NCI-H774 (cell line): ENCODE measurements at places on chromosomes 2 and 18.

DNA sequence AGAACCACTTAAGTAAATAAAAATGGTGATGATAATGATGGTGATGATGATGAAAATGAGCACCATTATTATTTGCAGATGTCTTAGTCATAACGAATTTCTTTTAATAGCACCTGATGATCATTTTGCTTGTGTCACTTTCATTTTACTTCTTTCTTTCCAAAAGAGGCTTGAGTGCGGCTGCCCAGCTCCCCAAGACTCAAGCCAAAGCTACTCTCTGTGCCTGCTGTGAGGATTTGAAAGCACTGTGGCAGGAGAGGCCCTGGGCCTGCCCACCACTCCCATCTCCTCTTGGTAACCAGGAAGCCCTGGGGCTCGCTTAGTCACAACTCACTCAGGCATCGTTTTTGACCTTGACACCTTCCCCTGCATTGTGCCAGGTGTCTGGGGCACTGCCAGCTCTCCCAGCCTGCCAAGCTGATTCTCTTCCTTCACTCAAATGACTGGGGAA is 41.2 kb downstream of the RPL37A start:
- DNase-seq = peak; percentile 75

DNA sequence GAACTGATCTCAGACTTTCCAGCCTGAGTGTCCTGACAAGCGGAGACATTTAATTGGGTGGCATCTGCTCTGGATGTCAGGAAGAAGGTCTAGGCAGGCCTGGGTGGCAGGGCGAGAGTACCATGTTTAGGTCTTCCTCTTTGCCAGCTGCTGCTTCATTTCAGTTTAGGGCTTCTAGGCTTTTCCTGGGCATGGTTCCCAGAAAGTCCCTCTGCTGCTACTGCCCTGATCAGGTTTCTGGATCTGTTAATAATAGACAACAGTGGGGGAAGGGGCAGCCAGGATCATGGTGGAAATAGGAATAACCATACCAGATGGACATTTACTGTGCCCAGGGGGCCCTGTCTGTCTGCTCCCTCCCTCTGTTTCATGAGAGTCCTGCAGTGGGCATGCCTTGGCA is 2.3 kb upstream of the PLCD4 start:
- DNase-seq = no peak

- no peak for DNase-seq
Measured at GRCh38 chr2:48717846-48718245, 37.7 kb downstream of the LHCGR start.

GRCh38 chr18:394987-395362 is 105.5 kb downstream of the COLEC12 start:
- DNase-seq = peak; percentile 62

DNA sequence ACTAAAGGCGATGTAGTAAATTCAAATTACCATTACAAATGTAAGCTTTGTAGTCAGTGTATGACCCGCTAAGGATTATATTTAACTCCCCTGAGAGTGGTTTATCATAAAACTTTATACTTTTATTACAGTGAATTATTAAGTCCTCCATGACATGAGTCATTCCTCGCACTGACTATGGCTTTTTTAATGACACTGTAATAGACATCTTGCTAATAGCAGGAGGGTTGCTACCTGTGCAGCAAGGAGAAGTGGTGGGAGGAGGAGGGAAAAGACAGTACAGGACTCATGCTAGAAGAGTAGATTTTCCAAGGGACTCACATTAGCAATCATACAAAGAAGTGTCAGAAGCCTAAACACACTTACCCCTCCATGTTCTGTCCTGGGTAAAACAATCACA is 556.1 kb downstream of the BCL11A start:
- no peak for DNase-seq

GRCh38 chr18:47174545-47175116 is 1.5 kb downstream of the IER3IP1 start:
- no peak for DNase-seq

GRCh38 chr2:163554864-163555263 is 180.9 kb downstream of the FIGN start:
- no peak for DNase-seq

- no peak for DNase-seq
Measured at GRCh38 chr2:16120591-16121180, 180.3 kb downstream of the MYCN start.

DNA sequence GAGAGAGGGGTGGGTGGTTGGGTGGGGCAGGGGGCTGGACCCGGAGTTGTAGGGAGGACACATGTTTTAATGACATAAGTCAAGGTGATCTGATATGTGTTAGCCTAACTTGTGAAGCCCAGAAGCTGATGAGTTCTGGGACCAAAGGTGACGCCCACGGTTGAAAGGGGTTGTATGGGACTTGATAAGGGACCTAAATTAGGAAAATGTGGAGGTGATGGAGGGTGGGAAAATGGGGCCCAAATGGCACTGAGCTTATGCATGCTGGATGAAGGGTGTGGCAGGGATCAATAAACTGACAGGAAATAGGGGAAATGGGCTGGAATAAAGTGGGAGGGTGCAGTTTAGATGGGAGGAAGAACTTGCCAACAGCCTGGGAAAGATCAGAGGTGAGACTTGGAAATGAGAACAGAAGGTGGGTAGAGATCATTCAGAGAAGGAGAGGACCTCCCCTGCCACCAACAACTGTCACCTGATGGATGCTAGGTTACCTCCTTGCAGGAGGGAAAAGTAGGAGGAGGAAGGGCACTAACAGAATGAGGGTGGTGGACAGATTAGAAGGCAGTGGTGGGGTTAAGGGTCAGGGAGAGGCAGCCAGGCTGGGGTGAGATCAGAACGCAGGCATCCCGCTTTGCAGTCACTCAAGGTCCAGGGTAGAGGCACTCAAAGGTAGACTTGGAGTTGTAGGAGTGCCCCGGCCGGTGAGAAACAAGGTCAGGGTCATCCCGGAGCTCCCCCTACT is 15.3 kb downstream of the WNT10A start:
- no peak for DNase-seq

GRCh38 chr2:197092431-197092830 is 165.9 kb upstream of the PGAP1 start:
- no peak for DNase-seq

- DNase-seq = no peak
Measured at GRCh38 chr18:3148930-3149535, 70.7 kb downstream of the MYOM1 start.

- no peak for DNase-seq
Measured at GRCh38 chr2:201358684-201359083, 1.5 kb upstream of the FLACC1 start.

- DNase-seq = no peak
Measured at GRCh38 chr2:194103941-194104659, 1552.9 kb upstream of the SLC39A10 start.

- no peak for DNase-seq
Measured at GRCh38 chr2:188369365-188369764, 77.7 kb downstream of the GULP1 start.

- no peak for DNase-seq
Measured at GRCh38 chr2:108575132-108575966, 41.1 kb downstream of the LIMS1 start.

GRCh38 chr2:188663301-188663700 is 310.9 kb upstream of the COL3A1 start:
- no peak for DNase-seq

- DNase-seq = peak; percentile 16
Measured at GRCh38 chr2:171159372-171160118, 1.1 kb downstream of the TLK1 start.
